ENCODE measurements at places on chromosomes 5 and 9.

GRCh38 chr9:120916991-120917880 is 9.4 kb downstream of the TRAF1 start:
- DNase-seq, result no peak

- DNase-seq, result no peak
Measured at GRCh38 chr9:16651446-16651964, 219.0 kb downstream of the BNC2 start.

DNA sequence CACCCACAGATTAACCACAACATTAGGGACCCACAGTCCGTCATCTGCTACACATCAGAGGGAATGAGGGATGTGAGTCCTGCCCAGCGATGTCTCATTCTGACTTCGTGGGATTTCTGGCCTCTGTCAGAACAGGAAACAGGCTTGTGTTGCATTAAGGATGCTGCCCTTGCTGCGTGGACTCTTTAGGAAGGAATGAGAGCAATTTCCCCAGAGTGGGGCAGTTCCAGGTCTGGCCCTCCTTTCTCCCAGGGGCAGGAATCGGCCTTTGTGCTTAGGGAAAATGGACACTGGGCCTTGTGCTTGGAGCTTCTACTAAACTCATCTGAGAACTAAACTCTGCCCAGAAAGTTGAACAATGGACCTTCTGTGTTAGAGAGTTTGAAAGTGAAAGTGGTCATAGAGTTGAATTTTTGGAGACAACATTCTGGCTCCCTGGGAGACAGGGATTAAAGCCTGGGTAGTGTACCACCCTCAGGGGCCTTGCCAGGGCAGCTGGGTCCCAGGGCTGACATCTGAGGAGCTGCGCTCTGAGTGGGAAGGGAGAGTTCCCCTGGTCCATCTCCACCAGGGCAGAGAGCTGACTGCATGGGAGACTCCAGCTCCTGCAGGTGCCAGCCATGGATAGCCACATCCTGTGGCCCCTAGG is 37.8 kb upstream of the S1PR3 start:
- DNase-seq, result no peak

DNA sequence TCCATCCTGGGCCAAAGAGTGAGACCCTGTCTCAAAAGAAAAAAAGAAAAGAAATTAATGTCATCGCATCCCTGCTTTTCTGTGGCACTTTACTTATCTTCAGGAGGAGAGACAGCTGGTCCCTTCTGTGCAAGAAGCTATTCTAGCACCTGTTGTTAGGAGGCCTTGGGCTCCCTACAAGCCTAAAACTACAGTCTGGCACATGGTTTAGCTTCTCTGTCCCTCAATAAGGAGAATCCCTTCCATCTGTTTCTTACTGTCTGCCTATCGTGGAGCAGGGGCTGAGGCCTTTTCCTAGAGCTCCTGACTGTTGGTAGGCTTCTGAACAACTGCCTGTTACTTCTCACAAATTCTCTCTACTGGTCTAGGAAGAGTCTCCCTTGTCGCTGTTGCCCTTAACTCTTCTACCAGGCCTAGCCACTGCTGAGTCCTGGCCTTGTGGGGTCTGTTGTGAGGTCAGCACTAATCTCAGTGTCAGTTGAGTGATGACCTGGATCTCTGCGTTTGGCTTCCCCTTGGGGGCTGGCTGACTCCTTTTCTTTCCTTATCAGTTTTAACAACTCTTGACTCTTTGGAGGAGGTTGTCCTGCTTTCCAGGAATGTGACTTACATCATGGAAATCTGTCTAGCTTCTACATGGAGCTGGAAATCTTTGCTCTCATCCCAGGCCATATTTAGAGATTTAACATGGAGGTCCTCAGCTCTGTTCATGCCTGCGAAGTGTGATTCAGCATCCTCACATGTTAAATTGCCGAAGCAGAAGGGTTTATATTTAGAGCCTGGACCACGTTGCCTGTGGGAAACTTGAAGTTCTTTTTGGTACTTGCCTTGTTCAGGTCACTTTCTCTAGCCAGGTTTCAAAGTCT is 5.7 kb upstream of the GARNL3 start:
- DNase-seq, result no peak

DNA sequence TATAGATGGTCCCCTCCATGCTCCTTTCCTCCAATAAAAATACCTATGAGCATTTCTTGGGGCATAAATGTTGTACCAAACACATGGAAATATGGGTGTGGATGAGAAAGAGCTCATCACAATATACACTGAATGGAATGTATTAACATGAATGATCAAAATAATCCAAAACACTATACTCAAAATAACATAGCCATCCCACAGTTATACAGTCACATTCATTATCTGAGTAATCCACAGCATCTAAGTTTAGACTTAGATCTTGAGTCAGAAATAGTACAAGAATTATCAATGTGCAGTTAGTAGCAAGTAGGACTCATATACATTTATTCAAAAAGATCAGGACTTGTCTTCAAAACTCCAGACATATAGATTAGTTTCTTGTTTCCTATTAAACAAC is 175.2 kb upstream of the NREP start:
- no peak for DNase-seq

DNA sequence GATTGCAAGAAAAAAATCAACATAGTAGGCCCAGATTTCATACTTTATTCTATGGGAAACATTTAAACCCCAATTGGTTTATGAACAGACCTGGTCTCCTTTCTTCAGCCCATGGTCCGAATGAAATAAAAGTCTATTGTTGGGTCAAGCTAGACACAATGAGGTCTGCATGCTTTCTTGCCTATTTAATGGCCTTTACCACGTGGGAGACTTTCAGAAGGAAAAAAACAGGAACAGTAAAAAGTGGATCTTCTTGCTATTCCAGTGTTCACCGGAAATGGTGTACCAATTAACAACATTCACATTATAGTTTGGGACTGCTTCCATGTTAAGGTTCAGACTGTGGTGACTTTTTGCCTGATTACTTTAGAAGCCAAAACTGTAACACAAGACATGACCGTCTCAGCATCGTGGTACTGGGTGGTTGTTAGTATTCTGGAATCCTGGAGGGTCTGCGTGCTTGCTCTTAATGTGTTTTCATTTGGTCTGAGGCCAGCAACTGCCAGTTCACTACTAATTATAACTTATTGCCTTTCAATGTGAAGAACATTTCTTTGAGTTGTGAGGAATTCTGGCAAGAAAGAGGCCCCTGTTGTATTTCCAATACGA is 85.4 kb upstream of the PRRC1 start:
- no peak for DNase-seq

- no peak for DNase-seq
Measured at GRCh38 chr9:97521576-97522333, 20.3 kb downstream of the TMOD1 start.

- DNase-seq, result no peak
Measured at GRCh38 chr5:78544561-78545201, 103.9 kb downstream of the LHFPL2 start.

- DNase-seq, result no peak
Measured at GRCh38 chr5:78631931-78632330, 16.6 kb downstream of the LHFPL2 start.

DNA sequence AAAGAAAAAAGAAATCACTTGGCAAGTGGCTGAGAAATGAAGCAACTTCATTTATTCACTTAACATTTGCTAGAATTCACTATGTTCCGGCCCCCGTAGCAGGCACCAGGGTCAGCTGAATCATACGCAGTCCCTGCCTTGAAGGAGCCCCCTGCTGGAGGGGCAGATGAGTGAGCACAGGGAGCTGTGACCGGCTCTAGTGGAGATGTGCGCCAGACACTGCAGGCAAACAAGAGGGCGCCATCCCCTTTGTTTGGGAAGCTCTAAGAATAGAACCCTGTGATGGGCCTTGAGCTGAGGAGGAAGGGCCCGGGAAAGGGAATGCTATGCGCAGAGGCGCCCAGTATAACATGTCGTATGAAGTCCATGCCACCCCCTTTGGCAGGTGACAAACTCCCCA is 20.2 kb upstream of the RPL26L1 start:
- no peak for DNase-seq

DNA sequence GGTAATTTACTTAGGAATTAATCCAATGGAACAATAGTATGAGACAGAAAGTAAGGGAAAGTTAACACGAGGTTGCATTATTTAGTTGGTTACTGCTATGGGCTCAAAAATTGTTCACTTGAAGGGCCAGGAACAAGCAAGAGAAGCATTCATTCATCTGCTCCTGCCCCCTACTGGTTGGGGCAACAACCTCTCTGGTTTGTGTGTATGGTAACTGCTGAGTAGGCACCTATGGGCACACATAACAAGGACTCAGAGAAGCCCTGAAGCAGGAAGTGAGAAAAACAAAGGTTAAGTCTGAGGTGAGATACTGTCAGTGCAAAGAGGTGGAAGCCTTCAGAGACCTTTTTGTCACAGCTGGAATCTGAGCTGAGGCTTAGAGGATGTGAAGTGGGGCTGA is 34.4 kb upstream of the RANBP6 start:
- DNase-seq, result no peak

- no peak for DNase-seq
Measured at GRCh38 chr9:134768709-134769351, 111.8 kb upstream of the FCN2 start.

Measured in stimulated activated CD8-positive, alpha-beta memory T cell treated with anti-CD3 and anti-CD28 coated beads, Interleukin-2, amount 100 ng/mL, for 1 hour (primary cell).